ENCODE measurements at places on chromosomes 2 and 18. TPM values are rescaled to one million over a fixed set of nuclear protein-coding genes. Genes with fewer than 3 reads are reported as not detected.

- no peak for DNase-seq
Observed at GRCh38 chr2:119553687-119554344, 9.6 kb downstream of the CFAP221 start.

DNA sequence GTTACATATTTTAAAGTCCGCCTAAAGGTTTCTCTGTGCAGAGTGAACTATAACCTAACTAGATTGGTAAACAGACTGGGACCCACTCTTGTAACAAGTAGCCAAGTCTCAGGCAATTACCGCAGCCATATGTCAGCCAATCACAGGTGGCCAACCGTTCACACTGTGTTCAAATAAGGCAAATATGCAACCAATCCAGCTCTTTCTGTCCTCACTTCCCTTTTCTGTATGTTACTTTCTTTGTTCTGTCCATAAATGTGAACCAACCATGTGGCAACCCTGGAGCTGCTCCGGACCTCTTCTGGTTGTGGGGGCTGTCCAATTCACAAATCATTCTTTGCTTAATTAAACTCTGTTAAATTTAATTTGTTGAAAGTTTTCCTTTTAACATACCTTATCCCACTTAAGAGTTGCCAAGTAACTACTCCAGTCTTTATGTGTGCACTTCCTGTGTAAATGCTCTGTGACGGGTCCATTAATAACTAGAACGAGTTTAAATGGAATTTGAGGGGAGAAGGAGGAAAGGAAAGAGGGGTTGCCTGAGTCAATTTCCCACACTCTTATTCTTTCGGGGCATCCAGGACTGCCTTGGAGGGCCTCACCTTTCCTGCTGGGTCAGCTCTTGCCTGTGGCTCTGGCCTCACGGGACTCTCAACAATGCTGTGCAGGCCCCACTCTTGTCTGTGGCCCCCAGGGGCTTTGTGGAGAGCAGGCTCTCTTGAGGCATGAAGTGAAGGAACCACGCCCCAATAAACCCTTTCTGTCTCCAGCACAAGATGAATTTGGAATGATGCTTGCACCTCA, 6.6 kb upstream of the RPL37A start:
- DNase-seq: no peak

Gene DNAJC5G
- not detected for total RNA-seq

Gene MAP3K19
- not detected for total RNA-seq

Gene CYP26B1
- 1.1 TPM for total RNA-seq

DNA sequence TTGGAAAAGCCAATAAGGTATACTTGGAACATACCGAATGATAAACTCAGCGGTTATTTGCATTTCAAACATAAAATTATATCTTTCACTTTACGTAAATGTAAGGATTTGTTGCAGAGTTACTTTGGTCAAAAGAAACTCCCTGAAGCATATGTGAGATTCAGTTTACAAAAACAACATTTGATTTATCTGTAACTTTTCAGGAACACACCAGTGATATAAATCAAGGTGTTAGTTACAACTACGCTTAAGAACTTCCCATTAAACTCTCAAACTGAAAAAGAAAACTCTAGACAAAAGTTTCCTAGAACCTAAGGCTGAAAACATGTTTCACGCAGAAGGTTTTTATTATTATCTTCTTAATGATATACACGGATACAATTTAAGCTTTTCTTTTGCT, 110.6 kb upstream of the MEIS1 start:
- DNase-seq: no peak

GRCh38 chr2:40754912-40755311, 303.0 kb upstream of the SLC8A1 start:
- DNase-seq: no peak

DNA sequence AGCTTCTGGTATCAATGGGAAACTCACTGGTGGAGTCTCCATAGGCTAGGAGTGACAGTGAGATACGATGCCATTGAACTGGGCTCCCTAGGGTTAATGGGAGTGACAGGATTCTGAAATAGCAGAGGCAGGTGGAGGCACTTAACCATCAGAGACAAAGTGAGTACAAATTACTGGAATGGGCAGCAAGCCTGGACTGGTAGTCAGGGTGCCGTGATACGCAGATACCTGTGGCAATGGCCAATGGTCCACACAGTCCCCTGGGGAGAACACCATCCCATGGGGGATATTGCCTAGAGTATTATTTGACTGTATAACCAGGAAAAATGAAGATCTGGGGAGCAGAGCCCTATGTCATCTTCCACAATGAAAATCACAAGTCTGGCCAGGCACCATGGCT, 17.3 kb downstream of the CHCHD5 start:
- no peak for DNase-seq

GRCh38 chr2:27828305-27828704, 56.8 kb downstream of the MRPL33 start:
- DNase-seq: no peak

- no peak for DNase-seq
Observed at GRCh38 chr2:146853741-146854444, 990.9 kb upstream of the ACVR2A start.

Gene LIPT1
- total RNA-seq: 14.8 TPM

Gene ADGRF3
- 0.89 TPM for total RNA-seq

GRCh38 chr18:6982398-6982797, 135.2 kb downstream of the LAMA1 start:
- no peak for DNase-seq

- DNase-seq: no peak
Observed at GRCh38 chr18:58135183-58135641, 91.2 kb downstream of the NEDD4L start.
